RPMI7951 (cell line): ENCODE measurements at places on chromosomes 2 and 18.

DNA sequence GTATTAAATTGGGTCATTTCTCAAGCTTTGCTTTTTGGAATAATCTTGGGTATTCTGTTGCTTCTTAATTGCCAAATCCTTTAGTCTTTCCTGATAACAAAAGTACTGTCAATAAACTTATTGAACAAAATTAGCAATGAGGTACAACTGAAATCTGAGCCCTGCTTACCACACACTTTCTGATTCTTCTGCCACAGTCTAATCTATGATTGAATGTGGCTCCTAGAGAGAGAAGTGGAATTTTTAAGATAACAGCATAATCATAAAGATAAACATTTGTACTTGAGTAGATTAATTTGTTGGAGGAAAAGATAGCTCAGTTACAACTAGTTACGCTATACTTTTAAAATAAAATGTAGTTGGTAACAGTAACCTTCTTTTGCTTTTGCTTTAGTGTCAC is 354.8 kb downstream of the CELF4 start:
- no peak for DNase-seq

DNA sequence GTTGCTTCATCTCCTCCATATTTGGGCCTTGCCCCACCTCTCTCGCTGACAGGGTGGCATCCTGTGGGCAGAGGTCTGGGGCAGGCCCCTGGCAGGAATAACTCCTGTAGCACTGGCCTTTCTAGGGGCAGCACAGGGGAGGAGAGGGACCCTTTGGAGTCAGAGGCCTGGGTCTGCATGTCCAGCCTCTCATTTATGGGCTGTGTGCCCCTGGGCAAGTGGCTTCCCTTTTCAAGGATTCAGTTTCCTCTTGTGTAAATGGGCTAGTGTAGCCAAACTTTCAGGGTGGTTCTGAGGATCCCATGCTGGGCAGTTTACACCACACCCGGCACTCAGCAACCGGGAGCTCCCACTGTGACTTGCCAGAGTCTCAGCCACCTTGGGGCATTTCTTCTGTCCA is 23.4 kb downstream of the ADRA2B start:
- no peak for DNase-seq

- peak; percentile 55 for DNase-seq
Observed at GRCh38 chr2:146820672-146821071, 1024.2 kb upstream of the ACVR2A start.

- DNase-seq: no peak
Observed at GRCh38 chr2:128369602-128370467, 51.2 kb upstream of the HS6ST1 start.

GRCh38 chr2:128178650-128179460 is 87.9 kb downstream of the UGGT1 start:
- peak; percentile 28 for DNase-seq

GRCh38 chr2:162217598-162217997 is 25.6 kb downstream of the FAP start:
- no peak for DNase-seq

DNA sequence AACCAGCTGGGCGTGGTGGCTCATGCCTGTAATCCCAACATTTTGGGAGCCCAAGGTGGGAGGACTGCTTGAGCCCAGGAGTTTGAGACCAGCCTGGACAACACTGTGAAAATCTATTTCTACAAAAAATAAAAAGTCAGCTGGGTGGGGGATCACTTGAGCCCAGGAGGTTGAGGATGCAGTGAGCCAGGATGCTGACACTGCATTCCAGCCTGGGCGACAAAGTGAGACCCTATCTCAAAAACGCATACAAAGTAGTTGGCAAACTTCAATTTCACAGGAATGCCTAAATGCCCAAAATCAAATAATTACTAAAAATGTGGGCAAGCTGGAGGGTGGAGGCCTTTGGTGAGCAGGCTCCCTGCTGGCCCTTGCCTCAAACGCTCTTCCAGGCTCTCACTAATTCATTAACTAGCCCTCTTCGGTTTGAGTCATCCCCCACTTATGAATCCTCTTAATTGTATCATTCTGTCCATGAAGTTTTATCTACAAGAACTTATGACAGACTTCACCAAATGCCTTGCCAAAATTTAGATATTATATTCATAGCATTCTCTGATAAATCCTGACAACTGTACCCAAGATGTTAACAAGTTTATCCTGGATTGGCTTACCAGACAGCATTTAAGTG is 68.7 kb upstream of the ZFP36L2 start:
- peak; percentile 55 for DNase-seq

- peak; percentile 96 for DNase-seq
Observed at GRCh38 chr2:130846686-130847375, 10.1 kb downstream of the ARHGEF4 start.

DNA sequence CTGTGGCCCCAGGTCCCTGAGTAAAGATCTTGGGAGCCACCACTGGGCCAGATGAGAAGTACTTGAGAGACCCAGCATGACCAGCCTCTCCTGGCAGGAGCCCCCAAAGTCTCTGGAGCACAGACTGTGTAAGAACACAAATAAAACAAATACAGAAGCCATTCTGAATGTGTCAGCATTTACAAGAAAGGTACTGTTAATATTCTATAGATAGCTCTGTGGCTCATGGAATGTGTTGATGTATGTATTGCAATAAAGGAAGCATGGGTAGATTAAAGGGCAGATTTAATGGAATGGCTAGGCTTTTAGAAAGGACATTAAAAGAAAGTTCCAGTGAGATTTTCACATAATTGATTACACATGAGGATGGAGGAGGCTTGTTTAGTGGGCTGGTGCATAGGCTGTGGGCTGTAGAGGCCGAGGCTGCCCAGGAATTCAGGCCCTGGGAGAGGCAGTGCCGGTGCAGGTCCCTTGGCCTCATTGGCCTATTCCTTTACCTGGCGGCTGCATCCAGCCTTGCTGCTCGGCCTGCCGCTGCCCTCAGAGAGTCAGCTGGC is 127.7 kb upstream of the DLX2 start:
- DNase-seq: no peak

DNA sequence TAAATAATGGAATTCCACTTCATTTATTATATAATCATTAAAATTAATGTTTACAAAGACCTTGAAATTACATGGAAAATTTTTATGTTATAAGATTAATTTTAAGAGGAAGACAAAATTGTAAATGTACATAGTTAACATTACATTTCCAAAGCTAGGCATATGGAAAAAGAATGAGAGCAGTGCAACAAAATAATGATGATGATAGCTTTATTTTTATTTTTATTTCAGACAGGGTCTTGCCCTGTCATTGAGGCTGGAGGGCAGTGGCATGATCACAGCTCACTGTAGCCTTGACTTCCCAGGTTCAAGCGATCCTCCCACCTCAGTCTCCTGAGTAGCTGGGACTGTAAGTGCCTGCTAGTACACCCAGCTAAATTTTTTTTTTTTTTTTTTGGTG is 61.2 kb upstream of the ZCCHC2 start:
- no peak for DNase-seq

GRCh38 chr2:113212245-113213060 is 38.7 kb downstream of the PSD4 start:
- DNase-seq: no peak

GRCh38 chr2:9655441-9656269 is 24.9 kb upstream of the YWHAQ start:
- DNase-seq: peak; percentile 96

- DNase-seq: no peak
Observed at GRCh38 chr2:152334701-152335015, 316 bp upstream of the FMNL2 start.

DNA sequence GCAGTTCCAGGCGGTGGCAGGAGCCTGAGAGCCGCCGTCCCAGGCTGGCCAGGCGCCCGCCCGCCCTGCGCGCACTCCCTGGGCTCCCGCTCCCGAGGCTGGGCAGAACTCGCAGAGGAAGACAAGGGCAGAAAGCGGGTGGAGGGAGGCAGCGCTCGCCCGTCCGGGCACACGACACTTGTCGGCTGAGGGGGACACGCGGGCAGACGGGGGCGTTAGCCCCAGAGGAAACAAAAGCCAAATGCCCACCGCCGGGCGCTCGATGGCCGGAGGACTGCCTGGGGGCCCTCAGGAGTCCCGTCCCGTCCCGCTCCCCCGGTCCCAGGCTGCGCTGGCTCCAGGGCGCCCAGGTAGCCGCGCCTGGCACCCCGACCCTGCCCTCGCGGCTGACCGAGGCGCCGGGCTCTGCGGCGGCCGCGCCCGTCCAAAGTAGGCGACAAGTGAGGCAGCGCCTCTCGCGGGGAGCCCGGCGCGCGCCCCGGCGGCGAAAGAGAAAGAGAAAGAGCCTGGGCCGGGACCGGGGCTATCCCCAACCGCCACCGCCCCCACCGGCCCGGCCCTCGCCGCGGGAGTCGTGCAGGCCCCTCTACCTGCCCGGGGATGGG is 491 bp downstream of the L3MBTL4 start:
- DNase-seq: no peak

DNA sequence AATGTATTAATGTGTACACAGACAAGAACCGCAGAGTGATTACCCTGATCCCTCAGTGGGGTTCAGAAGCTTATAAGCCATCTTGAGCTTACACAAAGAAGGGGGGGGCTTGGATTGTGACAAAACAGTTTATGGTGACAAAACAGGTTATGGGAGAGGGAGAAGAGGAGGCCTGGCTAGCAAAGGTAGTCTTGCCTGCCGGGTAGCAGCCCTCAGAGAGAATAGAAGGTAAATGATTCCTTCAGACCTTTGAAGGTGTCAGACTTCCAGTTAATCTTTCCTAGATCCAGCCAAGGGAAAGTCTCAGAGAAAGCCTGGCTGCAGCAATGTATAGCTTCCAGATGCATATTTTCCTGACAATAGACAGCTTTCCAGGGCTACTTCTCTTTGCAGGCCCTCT is 44.6 kb upstream of the RAPH1 start:
- no peak for DNase-seq

DNA sequence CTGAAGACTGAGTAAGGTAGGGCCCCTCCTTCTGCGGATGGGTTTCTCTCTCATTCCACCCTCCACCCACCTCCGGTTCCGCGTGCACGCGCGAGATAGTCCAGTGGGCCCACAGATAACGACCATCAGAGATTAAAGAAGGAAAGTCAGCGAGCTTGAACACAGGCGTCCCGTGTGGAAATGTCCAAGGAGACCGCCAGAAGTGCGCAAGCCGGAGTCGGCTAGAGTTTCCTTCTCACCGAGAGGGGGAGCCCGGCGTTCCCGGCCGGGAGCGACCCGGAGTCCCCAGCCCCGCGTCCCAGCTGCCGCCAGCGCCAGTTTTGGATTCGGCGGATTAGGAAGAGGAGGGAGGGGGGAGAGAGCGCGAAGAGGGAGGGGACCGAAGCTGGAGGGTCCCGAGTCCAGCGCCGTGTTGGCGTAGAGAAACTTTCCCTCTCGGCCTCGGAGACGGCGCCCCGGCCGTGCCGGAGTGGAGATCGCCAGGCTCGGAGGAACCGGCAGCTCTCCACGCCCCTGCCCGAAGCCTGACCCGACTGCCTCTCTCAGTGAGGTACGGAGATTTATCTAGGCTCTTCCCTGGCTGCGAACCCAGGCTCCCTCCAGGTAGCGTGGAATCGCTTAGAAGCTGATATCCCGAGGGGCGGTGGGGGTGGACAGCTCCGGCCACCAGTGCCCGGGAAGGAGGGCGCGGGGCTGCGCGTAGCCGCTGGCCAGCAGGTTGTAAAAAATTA is at the start of gene GULP1:
GULP1 (plus strand) TSS at position 258 of the 731 bp plus-strand sequence. CDS start 185,829 bp downstream, outside the sequence.
- peak; percentile 82 for DNase-seq

GRCh38 chr2:128797937-128798336 is 479.3 kb upstream of the HS6ST1 start:
- no peak for DNase-seq

- no peak for DNase-seq
Observed at GRCh38 chr2:151096235-151096634, 165.4 kb downstream of the RBM43 start.

- DNase-seq: peak; percentile 9
Observed at GRCh38 chr2:150403457-150403856, 84.0 kb downstream of the RND3 start.

GRCh38 chr2:51225377-51225776 is 193.4 kb upstream of the NRXN1 start:
- DNase-seq: no peak

GRCh38 chr18:74652392-74652988 is 54.8 kb downstream of the ZNF407 start:
- peak; percentile 31 for DNase-seq

DNA sequence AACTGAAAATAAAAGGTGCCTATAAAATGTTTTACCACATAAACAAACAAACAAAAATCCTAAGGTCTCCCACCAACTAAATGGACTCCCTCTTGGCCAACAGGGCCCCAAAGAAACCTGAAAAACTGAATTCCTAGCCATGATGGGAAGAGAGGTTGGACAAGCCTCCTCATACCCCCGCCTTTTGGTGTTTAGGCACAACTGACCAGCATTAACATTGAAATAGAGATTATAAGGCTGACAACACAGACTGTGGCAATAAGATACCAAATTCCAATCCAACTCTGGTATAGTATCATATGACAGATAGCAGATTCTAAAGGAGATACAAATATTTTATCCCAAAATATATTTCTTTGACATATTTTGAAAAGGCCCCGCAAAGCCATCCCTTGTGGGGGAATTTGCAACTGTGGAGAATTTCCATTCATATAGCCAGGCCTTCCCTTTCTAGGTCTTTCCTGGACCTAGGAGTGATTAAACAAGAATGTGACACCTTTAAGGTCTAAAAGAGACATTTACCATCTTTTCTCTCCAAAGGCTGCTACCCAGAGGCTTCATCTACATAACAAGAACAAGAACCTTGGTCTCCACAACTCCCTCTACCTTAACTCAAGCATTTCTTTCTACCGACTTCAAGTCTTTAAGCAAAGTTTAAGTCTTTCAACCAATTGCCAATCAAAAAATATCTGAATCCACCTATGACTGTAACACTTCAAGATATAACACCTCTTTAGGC is 80.0 kb downstream of the CHN1 start:
- no peak for DNase-seq

DNA sequence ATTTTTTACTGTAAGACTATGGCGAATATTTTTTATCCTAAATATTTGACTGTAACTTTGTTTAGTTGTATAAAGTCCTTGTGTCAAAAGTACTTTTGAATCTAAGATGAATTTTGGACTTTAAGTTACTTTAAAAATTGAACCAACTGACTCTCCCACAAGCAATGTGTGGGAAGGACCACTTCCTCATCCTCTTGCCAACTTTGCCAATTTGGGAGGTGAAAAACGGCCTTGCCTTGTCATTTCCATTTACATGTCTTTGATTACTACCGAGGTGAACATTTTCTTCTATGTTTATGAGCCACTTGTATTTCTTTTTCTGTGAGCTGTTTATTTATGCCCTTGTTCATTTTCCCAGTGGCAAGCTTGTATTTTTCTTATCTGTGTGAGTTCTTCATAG is 12.8 kb upstream of the MSGN1 start:
- no peak for DNase-seq

DNA sequence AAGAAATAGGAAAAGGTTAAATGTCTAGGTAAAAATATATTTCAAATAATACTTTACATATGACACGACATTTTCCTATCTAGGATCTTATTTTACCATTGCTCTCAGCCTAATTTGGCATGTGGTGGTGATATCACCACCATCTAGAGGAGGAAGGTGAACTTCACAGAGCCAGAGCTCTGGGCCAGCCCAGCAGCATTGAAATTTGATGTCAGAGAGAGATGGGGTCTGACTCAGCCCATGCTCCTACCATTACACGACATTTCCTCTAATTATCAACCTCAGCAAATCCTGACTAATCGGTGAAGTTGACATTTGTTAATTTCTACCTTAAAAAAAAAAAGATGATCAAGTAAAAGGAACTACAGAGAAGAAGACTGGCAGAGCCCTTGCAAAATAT is 42.3 kb downstream of the LRRTM4 start:
- no peak for DNase-seq
